ENCODE measurements at places on chromosomes 4 and X. TPM values are rescaled to one million over a fixed set of nuclear protein-coding genes. Genes with fewer than 3 reads are reported as not detected.

GRCh38 chr4:1465173-1466033 is 59.2 kb upstream of the NKX1-1 start:
- H3K27ac ChIP-seq: no peak overlapping the region
- DNase-seq: no peak
- H3K4me3 ChIP-seq: no peak overlapping the region
- H3K36me3 ChIP-seq: no peaks in the 10 kb centered on the region
- H3K27me3 ChIP-seq: peaks cover 51% of the 10 kb centered on the region

GRCh38 chr4:30116401-30116800 is 603.8 kb upstream of the PCDH7 start:
- H3K27ac ChIP-seq: no peak overlapping the region
- no peak overlapping the region for H3K4me3 ChIP-seq
- no peaks in the 10 kb centered on the region for H3K36me3 ChIP-seq
- DNase-seq: no peak
- H3K27me3 ChIP-seq: no peaks in the 10 kb centered on the region

DNA sequence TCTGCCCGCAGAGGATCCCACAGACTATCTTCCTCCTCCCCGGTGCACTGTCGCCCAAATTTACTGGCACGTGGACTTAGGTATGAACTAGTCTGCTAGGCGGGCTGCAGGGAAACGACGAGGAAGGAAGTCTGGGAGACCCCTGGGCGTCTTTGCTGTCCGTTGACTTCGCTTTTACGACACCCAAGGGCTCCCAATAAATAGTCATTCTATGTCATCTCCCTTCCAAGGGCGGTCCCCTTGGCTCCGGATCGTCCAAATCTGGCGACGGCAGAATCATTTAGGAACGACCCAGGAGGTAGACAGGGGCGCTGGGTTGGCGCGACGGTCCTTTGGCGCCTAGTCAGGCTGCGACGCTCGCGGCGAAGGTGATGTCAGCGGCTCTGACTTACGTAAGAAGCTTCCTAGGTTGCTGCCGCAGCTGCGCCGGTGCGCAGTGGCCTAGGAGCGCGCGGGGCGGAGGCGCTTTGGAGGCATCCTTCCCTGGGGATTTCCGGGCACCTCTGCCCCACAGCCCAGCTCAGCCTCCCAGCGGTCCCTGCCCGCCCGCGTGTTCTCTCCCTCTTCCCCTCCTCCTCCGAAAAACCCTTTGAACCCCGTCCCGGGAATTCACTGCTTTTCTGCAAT is 2.2 kb downstream of the NHS start:
- no peak overlapping the region for H3K27ac ChIP-seq
- no peaks in the 10 kb centered on the region for H3K36me3 ChIP-seq

Gene TENM3
- not detected for total RNA-seq

Gene TCEAL9
- 65.4 TPM for total RNA-seq

GRCh38 chr4:152516156-152516555 is 19.7 kb downstream of the FBXW7 start:
- H3K36me3 ChIP-seq: no peaks in the 10 kb centered on the region
- no peak overlapping the region for H3K27ac ChIP-seq
- H3K4me1 ChIP-seq: no peaks in the 10 kb centered on the region
- H3K4me3 ChIP-seq: no peak overlapping the region
- no peaks in the 10 kb centered on the region for H3K27me3 ChIP-seq
